ENCODE measurements at places on chromosomes 11 and 22.

DNA sequence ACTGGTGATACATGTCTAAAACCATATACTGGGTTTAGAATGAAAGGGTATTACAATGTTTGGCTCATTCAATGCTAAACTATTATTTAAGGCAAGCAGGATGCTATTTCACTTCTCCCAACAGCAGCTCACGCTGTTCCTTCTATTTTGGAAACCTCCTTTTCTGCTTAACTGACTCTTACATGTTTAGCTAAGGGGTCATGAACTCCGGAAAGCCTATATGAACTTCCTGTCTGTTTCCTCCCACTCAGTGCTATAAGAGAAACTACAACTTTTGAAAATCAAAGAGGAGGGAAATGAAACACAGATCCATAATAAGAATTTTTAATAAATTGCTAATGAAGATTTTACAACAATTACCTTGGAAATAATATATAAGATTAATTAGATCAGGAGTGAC, 30.9 kb downstream of the SLC36A4 start:
- DNase-seq, result no peak

DNA sequence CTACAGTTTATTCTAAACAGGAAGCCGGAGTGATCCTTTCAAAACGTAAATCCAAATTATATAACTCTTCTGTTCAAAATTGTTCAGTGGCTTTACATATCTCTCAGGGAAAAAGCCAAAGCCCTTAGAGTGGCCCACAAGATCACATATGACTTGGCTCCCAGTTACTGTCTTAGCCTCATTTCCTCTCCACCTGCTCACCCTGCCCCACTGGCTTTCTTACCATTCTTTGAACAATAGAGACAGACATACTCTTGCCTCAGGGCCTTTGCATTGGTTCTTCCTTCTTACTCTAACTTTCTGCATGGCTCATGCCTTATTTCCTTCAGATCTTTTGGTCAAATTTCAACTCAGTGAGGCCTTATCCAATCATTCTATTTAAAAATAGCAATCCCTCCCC, 52.1 kb downstream of the STIM1 start:
- DNase-seq, result no peak

- DNase-seq, result peak; percentile 35
Measured at GRCh38 chr11:12274558-12275197, 102.7 kb upstream of the PARVA start.

DNA sequence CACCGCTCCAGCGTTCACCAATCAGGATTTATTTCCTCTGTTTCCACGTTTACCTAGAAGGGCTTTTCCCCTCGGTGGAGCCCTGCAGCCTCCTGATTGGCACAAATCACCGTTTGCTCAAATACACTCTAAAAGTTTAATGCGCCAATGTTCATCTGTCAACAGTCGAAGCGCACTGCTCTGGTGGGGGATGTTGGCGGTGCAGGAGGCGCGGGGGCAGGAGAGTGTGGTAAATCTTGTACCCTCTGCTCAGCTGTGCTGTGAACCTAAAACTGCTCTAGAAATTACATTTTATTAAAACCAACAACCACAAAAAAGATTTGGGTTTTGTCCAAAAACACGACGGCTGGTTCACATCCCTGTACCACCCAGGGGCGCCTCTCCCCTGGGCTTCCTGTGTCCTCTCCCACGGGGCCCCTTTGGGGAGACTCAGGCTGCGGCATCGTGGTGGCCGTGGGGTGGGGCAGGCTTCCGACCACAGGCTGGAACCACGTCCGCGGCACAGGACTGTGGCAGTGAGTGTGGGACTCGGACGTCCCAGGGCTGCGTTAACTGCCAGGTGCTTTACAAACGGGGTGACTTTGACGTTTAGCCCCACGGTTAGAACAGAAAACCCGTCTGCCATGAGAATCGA, 13.5 kb downstream of the TTLL8 start:
- no peak for DNase-seq

GRCh38 chr11:73551677-73552076, 46.2 kb downstream of the FAM168A start:
- no peak for DNase-seq

DNA sequence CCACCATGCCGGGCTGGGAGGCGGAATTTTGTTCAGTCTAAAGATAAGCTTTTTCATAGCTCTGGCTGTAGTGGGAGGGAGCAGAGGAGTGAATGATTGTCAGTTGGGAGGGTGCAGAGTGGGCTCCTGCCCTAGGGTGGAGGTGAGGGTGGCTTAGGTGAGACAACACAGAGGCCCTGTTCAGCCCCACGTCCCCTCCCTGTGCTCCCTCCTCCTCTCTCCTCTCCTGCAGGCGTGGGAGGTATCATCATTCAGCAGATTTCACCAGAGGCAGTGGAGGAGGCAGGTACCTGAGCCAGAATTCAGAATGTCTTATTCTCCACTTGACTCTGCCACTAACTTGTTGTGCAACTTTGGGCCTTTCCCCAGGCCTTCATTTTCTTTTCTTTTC, 1.7 kb upstream of the THRSP start:
- no peak for DNase-seq

Measured in endodermal cell (in vitro differentiated cells).